ENCODE measurements at places on chromosomes 16 and 17. TPM values are rescaled to one million over a fixed set of nuclear protein-coding genes. Genes with fewer than 3 reads are reported as not detected.

DNA sequence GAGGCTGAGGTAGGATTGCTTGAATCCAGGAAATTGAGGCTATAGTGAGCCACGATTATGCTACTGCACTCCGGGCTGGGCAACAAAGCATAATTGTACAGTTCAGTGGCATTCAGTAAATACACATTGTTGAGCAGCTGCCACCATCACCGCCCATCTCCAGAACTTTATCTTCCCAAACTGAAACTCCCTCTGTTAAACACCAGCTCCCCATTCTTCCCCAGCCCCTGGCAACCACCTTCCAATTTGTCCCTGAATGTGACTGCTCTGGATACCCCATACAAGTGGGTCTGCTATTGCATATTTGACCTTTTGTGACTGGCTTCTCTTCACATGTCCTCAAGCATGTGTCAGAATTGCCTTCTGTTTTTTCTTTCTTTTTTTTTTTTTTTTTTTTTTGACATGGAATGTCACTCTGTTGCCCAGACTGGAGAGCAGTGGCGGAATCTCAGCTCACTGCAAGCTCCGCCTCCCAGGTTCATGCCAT is 2.9 kb downstream of the RPL38 start:
- H3K27me3 ChIP-seq = no peaks in the 10 kb centered on the region
- H3K36me3 ChIP-seq = no peaks in the 10 kb centered on the region
- H3K4me3 ChIP-seq = no peak overlapping the region
- peak; percentile 63 for DNase-seq

DNA sequence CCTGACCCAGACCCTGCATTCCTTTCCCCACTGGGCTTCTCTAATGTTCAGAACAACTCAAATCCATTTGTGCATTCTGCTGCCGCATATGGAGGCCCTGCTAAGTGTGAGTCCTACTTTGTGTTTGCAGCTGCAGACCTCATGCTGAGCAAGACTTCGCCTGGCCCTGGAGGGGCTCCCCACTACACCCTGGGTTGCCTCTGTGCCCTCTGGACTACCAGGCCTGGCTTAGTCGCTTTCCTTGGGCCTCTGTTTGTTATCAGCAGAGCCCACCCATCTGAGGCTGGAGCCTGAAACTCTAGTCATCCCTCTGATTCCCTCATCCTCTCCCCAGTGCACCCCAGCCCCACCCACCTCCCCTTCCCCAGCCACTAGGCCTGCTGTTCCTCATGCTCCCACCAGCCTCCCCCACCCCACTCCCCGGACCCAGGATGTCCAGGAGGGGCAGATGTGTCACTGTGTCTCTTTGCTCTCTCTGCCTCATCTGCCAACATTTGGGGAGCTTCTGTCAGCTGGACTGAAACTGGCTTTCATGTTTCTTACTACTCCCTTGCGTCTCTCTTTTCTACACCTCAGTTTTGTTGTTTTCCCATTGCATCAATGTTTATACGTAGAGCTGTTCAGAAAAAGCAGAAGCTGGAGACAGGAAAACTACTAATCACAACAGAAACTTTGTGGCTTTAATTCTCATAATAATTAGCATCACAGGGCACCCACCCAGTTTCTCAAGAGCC is 17.9 kb upstream of the CD300E start:
- H3K27me3 ChIP-seq = no peaks in the 10 kb centered on the region
- H3K36me3 ChIP-seq = no peaks in the 10 kb centered on the region
- no peak overlapping the region for H3K4me3 ChIP-seq
- DNase-seq = no peak

DNA sequence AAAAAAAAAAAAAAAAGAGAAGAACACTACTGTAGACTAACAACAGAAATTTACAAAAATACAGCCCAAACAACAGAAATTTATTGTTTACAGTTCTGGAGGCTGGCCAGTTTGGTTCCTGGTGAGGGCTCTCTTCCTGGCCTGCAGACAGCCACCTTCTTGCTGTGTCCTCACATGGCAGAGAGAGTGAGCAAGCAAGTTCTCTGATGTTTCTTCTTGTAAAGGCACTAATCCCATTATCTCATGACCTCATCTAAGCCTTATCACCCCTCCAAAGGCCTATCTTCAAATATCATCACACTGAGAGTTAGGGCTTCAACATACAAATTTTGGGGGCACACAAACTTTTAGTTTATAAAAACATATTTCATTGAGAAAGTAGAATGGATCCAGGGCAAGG is 7.3 kb downstream of the ARSG start:
- H3K27ac ChIP-seq = no peak overlapping the region
- H3K36me3 ChIP-seq = no peaks in the 10 kb centered on the region
- no peak overlapping the region for H3K4me3 ChIP-seq
- DNase-seq = no peak
- no peaks in the 10 kb centered on the region for H3K4me1 ChIP-seq
- no peaks in the 10 kb centered on the region for H3K27me3 ChIP-seq

DNA sequence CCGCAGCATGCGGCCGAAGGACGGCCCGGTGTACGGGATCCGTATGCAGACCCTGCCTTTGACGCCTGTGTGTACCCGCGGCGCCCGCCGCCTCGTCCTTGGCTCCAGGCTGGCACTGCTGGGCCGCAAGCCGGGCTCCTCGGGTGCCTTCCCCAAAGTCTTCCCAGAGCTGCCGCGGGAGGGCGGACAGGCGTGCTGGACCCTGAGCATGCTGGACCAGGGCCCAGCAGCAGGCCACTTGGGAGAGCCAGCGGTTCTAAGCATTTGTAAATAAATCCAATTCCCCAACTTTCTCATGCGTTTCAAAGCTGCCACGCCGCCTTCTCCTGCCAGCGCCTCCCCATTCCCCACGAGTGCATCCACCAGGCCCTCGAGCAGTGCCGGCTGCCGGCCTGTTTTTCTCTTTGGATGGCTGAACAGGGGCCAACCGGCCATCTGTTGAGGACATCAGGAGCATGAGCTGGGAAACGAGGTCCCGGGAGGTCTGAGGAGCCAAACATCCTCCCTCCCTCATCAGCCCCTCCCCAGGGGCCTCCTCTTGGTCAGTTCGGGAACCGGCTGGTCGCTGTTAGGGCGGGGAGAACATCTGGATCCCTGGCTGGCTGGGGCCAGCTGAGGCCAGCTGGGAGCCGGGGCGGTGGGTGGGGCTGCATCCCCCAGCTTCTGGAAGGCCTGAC is 20.5 kb upstream of the PABPN1L start:
- peak; percentile 81 for DNase-seq
- H3K4me1 ChIP-seq = peaks cover 6% of the 10 kb centered on the region

Gene ZNF668
- total RNA-seq = 20.2 TPM

Gene NXPH3
- 5.6 TPM for total RNA-seq

DNA sequence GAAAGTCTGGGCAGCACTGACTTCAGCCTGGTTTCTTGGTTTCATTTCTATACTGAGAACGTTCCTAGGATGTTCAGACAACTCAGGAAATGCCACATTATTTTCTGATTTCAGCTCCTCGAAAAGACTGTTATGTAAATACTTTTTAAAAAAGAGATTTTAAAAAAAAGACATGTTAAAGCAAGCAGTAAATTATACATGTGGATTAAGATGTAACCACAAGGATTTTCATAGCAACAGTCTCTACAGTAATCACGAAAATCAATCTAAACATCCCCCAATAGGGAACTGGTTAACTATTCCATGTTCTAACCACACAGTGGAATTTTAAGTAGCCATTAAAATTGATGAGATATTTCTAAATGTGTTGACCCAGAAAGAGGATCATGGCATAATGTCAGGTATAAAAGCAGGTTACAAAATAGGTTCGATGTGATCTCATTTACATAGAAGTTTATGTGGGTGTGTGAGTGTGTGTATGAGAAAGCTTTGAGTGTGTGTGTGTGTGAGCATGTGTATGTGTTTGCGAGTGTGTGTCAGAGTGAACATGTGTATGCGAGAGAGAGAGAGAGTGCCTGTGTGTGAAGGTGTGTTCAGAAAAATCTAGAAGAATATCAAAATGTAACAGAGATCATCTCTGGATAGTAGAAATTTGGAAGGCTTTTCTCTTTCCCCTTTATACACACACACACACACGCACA is 63.0 kb upstream of the ERCC4 start:
- DNase-seq = no peak
- H3K27me3 ChIP-seq = no peaks in the 10 kb centered on the region
- no peak overlapping the region for H3K4me3 ChIP-seq
- no peaks in the 10 kb centered on the region for H3K36me3 ChIP-seq
- H3K4me1 ChIP-seq = no peaks in the 10 kb centered on the region
- no peak overlapping the region for H3K27ac ChIP-seq

Gene KRT28
- total RNA-seq = 0.87 TPM

Gene CDYL2
- total RNA-seq = 63.7 TPM

DNA sequence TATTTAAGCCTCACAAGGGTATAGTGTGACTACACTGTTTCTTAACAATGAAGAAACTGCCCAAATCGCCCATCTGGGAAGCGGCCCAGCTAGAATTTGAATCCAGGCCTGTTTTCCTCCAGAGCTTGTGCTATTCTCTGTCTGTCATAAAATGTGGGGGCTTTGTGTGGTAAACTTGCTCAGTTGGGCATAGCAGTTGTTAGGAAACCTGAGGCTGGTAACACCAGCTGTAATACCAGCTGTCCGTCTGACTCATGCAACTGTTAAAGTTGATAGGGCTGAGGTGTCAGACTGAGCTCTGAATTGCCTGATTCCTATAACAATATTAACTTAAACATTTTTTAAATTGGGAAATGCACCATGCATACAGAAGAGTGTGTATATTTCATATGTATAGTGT is 9.3 kb downstream of the NOD2 start:
- no peak for DNase-seq
- no peaks in the 10 kb centered on the region for H3K27me3 ChIP-seq
- H3K36me3 ChIP-seq = no peaks in the 10 kb centered on the region
- no peak overlapping the region for H3K27ac ChIP-seq
- no peak overlapping the region for H3K4me3 ChIP-seq

DNA sequence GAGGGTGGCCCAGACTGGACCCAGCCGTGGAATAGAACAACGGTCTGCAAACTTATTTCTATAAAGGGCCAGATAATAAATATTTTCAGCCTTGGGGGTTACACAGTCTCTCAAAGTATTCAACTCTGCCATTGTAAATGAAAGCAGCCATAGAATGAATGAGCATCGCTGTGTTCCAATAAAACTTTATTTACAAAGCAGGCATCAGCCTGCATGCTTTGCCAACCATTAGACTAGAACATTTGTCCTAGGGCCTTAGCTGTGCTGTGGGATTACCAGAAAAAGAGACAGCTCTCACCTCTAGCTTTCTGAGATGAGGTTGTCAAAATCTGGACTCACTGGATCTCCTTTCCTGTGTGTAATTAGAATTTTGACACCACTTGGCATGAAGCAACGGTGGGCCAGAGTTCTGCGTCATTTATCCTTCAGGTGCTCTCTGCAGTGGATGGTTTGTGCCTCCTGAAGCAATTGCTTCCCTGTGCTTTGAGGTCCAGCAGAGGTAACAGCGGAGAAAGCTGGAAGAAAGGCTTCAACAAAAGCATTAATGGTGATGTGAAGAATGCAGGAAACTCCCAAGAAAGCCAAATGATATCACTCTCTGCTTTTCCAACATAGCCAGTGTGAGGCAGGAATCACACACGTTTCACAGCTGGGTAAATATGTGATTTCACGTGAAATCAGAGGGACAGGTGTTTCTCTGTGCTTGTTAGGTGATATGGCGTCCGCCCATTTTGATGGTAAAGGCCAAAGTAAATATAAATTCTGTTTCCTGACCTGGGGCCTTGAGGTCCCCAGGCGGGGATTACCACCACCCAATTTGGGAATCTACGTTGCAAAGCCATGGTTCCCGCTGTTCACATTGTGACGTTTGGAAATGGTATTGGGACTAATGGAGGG is 148.4 kb downstream of the PITPNC1 start:
- H3K27ac ChIP-seq = no peak overlapping the region
- H3K27me3 ChIP-seq = no peaks in the 10 kb centered on the region
- H3K4me1 ChIP-seq = peaks cover 17% of the 10 kb centered on the region
- H3K36me3 ChIP-seq = no peaks in the 10 kb centered on the region
- no peak overlapping the region for H3K4me3 ChIP-seq

DNA sequence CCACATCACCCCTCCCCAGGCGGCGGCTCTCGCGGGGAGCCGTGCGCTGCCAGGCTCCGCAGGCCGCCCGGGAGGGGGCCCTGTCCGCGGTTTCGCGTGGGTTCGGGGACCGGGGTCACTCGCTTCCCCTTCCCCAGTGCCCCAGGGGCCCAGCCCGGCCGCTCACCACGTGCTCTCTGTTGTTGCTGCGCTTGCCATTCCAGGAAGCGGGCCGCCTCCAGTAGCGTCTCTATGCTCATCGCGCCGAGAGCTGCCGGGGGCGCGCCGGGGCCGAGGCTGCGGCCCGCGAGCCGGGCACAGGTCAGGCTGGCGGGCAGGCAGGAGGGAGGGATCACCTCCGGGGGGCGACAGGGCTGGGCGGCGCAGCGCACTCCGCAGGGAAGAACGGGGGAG is 390 bp downstream of the MNT start:
- no peaks in the 10 kb centered on the region for H3K36me3 ChIP-seq
- H3K4me1 ChIP-seq = peaks cover 58% of the 10 kb centered on the region
- no peak for DNase-seq

DNA sequence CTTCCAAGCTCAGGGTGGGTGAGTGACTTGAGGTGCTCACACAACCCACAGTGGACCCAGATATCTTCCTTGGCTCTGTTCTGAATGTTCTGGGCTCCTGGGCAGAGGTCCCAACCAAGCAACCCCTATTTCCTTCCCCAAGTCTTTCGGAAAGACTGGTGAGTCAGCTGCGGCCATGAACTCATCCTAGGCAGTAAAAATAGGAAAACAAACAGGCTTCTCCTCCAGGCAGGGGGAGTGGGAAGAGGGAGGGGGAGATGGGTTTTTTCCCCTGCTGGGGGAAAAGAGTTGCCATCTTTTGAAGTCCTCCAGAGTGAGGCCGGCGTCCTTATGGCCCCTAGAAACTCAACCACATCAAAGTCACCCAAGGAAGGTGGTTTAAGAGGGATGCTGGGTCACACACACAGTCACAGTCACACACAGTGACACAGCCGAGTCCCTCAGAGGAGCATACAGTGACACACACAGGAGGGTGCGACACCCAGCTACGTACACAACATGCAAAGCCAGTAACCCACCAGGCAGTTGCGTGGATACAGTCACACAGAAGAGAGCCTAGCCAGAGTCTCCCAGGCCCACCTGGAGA is 16.0 kb upstream of the DLX4 start:
- no peaks in the 10 kb centered on the region for H3K36me3 ChIP-seq
- DNase-seq = no peak
- no peak overlapping the region for H3K4me3 ChIP-seq

DNA sequence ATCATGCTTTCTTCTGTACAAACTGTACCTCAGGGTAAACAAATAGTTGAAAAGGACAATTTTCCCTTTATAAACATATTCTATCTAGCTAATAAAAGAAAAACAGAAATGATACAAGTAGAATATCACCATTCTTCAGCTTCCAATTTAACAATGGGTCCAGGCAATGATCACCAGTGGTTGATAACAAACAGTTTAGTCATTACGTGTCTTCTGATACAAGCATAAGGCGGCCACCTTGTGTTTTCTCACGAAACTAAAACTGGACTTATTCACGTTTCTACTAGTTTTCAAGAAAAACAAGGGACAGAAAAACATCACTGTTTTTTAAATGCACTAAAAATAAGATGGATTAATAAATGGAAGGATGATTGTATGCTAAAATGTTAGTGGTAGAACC is 58.3 kb downstream of the STH start:
- H3K27ac ChIP-seq = no peak overlapping the region
- no peaks in the 10 kb centered on the region for H3K4me1 ChIP-seq
- H3K27me3 ChIP-seq = no peaks in the 10 kb centered on the region

- H3K4me3 ChIP-seq = no peak overlapping the region
- H3K27ac ChIP-seq = no peak overlapping the region
- H3K4me1 ChIP-seq = no peaks in the 10 kb centered on the region
- no peak for DNase-seq
- no peaks in the 10 kb centered on the region for H3K27me3 ChIP-seq
Observed at GRCh38 chr16:88602091-88602490, 31.9 kb downstream of the ZC3H18 start.

GRCh38 chr16:80298676-80299075 is 242.1 kb upstream of the DYNLRB2 start:
- no peak overlapping the region for H3K27ac ChIP-seq

Gene MFAP4
- 55.7 TPM for total RNA-seq
